Inflammatory macrophage treated with lipopolysaccharide for 1 hour (primary cell): ENCODE measurements at places on chromosomes 16 and 17.

- peak; percentile 62 for DNase-seq
Measured at GRCh38 chr16:79472426-79472825, 128.1 kb downstream of the MAF start.

DNA sequence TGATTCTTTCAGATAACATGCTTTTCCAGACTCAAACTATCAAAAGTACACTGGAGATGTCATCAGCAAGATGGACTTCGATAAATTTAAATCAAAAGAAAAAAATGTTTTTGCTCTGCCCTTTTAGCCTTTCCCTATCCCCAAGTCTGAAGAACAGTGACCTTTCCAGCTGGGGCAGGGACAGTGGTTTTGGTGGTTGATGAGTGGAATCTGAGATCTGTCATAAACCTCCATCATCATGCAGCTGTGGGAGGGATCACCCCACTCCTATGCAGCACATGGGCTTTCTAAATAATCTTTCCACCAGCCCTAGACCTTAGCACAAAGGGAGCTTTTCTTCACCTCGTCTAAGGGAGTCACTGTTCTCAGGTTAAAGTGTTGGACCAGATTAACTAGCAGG lies 869.5 kb upstream of the SOX9 start:
- no peak for DNase-seq

DNA sequence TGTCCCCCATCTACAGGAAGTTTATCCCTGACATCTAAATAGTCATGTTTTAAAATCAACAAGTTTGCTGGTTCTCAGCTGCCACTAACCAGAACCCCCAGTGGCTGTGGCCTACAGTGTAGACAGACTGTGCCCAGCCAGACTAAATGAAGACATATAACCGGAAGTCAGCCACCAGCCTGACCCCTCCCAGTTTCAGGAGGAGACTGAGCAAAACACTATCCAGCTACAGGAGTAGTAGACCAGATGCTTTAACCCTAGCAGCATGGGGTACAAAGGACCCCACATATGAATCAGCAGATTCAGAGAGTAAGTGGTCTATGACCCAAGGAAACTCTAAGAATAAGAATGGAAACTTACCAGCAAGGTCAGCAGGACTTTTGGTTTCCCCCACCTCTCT lies 83.4 kb downstream of the HIC1 start:
- no peak for DNase-seq

GRCh38 chr17:75319904-75320691 lies 30.9 kb upstream of the SLC25A19 start:
- DNase-seq = no peak

- DNase-seq = no peak
Measured at GRCh38 chr17:80683625-80684104, 139.0 kb downstream of the RPTOR start.

GRCh38 chr17:17661834-17662385 lies 19.3 kb upstream of the RAI1 start:
- DNase-seq = no peak

DNA sequence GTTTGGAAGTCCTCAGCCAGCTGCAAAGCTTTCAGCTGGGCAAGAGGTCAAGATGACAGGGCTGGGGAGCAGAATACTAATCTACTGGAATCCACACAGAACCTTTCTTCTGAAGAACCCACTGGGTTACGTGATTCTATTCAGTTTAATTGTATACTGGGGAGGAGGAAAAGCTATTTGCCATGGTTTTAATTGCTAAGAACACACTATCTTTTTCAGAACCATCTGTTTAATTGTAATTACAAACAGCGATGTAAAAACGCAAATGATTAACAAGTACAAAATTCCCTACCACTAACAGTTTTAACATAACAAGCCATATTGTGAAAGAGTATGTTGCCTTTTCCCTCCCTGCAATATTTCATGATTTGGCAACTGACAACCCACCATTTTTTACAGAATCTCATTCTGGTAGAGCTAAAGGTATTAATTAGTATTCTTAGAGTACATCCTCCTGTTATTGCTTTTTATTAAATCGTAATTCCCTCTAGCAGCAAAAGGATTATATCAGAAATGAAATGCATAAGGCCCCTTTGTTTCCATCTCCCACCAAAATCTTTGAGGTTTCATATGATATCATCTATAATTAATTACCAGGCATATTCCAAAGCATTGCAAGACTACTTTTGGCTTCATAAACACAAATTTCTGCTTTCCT lies 12.1 kb downstream of the HYDIN start:
- DNase-seq = no peak

DNA sequence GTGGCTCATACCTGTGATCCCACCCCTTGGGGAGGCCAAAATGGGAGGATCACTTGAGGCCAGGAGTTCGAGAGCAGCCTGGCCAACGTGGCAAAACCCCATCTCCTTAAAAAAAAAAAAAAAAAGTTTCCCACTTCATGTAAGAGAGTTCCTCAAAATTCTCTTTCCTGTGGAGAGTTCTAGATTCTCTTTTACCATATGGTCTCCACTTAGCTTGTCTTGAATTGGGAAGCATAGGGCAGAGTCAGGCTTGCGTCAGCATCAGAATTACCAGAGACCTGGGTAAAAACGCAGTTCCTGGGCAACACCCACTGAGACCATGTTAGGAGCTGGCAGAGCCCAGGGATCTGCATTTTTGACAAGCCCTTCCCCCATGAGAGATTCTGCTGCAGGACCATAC lies 158.4 kb downstream of the CCDC182 start:
- peak; percentile 42 for DNase-seq

GRCh38 chr16:57123974-57124674 lies 31.7 kb downstream of the CPNE2 start:
- no peak for DNase-seq

- no peak for DNase-seq
Measured at GRCh38 chr17:17782523-17783115, 54.2 kb downstream of the SREBF1 start.

GRCh38 chr17:48071654-48072053 lies 23.5 kb downstream of the NFE2L1 start:
- no peak for DNase-seq

GRCh38 chr17:31653691-31654090 lies 205.4 kb downstream of the COPRS start:
- no peak for DNase-seq

- DNase-seq = no peak
Measured at GRCh38 chr17:79977708-79978547, 57.7 kb downstream of the TBC1D16 start.

DNA sequence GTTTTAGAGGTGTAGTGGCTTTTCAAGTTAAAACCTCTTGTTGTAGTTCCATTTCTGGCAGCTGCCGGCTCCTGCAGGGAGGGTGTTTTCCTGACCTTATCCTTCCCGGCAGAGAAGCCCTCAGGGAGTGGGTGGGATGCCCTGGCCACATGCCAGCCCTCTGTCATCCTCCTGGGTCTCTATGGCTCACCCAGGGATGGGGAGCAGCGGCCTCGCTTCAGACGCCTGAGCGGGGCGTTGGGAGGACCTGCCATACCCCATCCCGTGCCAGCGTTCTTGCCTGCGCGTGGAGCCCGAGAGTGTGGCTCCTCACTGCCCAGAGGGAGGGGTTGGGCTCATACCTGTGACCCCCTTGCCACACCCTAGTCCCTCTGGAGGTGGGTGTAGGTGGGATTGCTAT lies 11.9 kb downstream of the KCNJ12 start:
- no peak for DNase-seq

GRCh38 chr17:60390186-60390585 lies 1.7 kb downstream of the USP32 start:
- peak; percentile 49 for DNase-seq

DNA sequence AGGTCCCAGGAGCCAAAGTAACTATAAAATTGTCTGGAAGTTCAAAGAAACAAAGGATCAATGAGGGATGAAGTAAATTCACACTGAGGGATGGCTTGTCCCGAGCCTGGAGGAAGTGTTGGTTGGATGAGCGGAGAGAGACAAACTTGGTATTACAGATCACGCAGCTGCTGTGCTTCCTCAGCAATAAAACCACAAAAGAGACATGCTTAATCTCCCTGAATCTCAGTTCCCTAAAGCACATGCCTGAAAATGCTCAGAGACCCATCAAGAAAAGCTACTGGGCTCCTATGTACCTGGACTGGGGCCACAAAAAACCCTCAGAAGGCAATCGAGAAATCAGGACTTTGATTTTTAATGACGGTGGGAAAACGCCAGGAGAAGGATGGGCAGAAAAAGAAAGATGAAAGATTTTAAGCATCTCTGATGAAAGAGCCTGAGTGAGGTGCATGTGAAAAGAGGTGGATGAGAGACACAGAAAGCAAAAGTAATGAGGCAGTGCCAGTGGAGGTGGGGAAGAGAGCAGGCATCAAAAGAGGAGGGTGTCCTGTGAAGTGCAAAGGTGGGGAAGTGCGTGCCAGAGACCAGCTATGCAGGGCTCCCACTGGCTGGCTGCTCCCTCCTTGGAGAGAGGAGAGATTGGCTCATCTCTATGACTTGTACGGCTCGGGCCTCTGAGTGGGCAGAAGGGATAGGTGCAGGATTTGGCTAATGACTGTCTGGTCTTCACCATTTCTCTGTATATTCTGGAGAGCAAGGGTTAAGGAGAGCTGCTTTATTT lies 143.7 kb downstream of the ABCC12 start:
- DNase-seq = no peak

DNA sequence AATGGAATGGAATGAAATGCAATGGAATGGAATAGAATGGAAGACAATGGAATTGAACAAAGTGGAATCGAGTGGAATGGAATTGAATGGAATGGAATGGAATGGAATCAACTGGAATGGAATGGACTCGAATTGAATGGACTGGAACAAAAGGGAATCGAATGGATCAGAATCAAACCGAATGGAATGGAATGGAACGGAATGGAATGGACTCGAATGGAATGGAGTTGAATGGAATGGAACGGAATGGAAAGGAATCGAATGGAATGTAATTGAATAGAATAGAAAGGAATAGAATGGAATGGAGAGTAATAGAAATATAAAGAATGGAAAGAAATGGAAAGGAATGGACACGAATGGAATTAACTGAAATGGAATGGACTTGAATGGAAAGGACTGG lies 475.2 kb upstream of the WSB1 start:
- DNase-seq = no peak

DNA sequence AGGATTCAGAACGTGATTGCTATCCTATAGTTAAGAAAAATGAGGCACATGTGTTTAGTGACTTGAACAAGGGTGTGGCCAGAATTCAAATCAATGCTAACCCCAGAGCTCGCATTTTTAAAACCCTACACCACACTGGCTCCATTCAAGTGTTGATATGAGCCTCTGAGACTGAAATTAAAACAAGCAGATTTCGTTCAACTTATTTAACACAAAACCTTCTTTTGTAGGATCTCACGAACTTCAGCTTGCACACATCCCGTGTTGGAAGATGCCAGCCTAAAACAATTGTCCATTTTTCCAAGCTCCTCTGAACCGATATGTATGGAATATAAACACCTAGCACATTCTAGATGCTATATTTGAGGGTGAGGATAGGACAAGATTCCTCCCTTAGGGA lies 231.0 kb upstream of the IRX5 start:
- no peak for DNase-seq

GRCh38 chr16:22198547-22199293 lies 7.4 kb upstream of the EEF2K start:
- DNase-seq = peak; percentile 83

DNA sequence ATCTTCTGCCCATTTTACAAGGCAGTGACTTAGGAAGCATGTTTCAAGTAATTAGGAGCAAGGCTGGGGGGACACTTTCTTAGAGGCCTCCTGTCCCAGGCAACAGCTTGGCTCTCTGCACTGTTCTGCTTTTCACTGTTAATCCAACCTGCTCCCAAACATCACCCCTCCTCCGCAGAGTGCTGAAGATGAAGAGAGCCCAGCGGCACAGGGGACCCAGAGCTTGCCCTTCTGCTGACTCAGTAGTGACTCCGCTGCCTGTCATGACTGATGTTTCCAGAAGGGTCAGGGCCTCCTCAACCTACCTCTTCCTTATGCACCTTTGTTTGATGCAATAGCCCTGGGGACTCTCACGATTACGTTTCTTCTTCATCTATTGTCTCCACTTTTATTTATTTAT lies 38.9 kb upstream of the NDRG4 start:
- no peak for DNase-seq

DNA sequence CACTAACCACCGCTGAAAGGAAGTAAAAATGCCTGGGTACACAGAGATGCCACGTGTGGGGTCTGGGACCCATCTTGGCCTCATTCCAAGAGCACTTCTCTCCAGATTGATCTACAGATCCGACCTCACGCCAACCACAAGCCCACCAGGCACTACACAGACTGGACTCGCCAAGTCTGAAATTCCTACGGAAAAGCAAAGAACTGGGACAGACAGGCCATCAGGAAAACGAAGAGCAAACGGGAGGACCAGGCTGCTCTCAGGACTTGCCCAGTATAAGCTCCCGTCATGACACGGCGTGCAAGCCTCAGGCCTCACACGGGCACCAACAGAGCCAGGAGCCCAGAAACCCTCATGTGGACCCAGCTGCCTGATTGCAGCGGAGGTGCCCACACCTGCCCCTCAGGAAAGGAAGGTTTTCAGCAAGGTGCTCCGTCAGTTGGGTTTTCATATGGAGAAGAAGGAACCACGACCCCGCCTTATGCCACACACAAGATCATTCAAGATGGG lies 20.1 kb upstream of the C16orf95 start:
- no peak for DNase-seq

DNA sequence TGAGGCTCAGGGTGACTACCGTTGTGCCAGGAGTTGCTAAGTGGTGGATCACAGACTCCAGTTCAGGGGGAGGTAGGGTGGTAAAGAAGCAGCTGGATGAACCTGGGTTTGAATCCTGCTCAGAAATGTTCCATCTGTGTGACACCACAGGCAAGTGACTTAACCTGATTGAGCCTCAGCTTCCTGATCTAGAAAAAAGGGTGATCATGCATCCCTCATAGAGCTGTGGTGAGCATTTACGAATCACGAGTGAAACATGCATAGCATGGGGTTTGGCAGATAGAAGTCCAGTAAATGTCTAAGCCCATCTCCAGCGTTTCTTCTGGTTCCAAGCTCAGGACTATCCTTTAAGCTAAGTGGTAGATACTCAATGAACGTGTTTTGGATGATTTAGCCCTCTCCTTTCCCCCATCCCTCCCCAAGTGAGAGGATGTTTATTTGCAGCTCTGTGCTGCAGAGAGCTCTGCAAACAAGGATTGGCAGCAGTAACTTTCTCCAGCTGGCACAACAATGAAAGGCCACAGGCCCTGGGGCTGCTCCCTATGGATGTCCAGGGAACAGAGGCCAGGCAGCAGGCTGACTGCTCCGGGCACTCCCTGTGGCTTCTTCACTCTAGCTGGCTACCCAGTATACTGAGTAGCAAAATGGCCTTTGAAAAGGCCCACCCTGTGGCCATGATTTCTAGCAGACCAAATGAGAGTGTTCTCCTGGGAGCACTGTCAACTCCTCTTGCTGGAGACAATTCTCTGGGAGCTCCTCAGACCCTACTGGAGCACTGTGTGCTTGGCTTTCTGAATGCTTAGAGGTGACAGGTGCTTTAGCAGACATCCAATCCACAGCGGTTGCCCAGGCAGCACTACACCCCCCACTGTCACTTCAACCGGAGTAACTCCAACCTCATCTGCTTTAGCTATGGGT lies 21.3 kb downstream of the CA4 start:
- no peak for DNase-seq

- no peak for DNase-seq
Measured at GRCh38 chr17:59093702-59094231, 12.9 kb downstream of the TRIM37 start.
